ENCODE measurements at places on chromosomes 16 and 17. TPM values are rescaled to one million over a fixed set of nuclear protein-coding genes. Genes with fewer than 3 reads are reported as not detected.

- no peaks in the 10 kb centered on the region for H3K4me1 ChIP-seq
- no peak overlapping the region for H3K27ac ChIP-seq
- peaks cover 34% of the 10 kb centered on the region for H3K27me3 ChIP-seq
- H3K36me3 ChIP-seq: no peaks in the 10 kb centered on the region
- no peak for DNase-seq
- no peak overlapping the region for H3K4me3 ChIP-seq
These were observed 256.2 kb downstream of the FOXL1 start for GRCh38 chr16:86834451-86835035.

DNA sequence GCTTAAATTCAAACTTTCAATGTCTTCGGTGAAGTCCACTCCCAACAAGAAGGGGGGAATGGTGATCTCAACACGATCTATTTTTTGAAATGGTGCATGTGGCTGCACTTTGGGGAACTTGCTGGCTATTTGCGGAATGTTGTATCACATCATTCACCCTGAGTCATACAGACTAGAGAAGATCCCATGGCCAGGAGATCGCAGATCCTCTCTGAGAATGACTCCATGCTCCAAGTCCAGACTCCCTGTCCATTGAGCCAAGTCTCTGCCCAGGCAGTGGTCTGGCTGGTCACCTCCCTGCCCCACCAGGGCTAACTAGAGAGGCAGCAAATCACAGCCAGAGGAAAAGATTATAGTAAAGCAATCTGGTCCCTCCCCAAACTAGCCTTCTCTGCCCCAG is 120.6 kb downstream of the XYLT1 start:
- H3K27ac ChIP-seq: no peak overlapping the region
- no peaks in the 10 kb centered on the region for H3K4me1 ChIP-seq
- no peaks in the 10 kb centered on the region for H3K36me3 ChIP-seq
- H3K27me3 ChIP-seq: peaks cover 2% of the 10 kb centered on the region

GRCh38 chr17:82679586-82680465 is 18.7 kb downstream of the RAB40B start:
- peaks cover 4% of the 10 kb centered on the region for H3K27me3 ChIP-seq
- no peak overlapping the region for H3K27ac ChIP-seq
- no peaks in the 10 kb centered on the region for H3K4me1 ChIP-seq

- H3K4me3 ChIP-seq: no peak overlapping the region
- no peaks in the 10 kb centered on the region for H3K36me3 ChIP-seq
- peaks cover 54% of the 10 kb centered on the region for H3K27me3 ChIP-seq
- H3K4me1 ChIP-seq: peaks cover 7% of the 10 kb centered on the region
- DNase-seq: peak; percentile 37
- no peak overlapping the region for H3K27ac ChIP-seq
These were observed 5.9 kb downstream of the CA5A start for GRCh38 chr16:87930456-87930855.

- peak overlapping the region; percentile 31 for H3K4me3 ChIP-seq
- H3K27ac ChIP-seq: no peak overlapping the region
- DNase-seq: peak; percentile 51
- no peaks in the 10 kb centered on the region for H3K36me3 ChIP-seq
- peaks cover 11% of the 10 kb centered on the region for H3K4me1 ChIP-seq
- peaks cover 16% of the 10 kb centered on the region for H3K27me3 ChIP-seq
These were observed 479 bp downstream of the ITGA3 start for GRCh38 chr17:50056217-50056960.

DNA sequence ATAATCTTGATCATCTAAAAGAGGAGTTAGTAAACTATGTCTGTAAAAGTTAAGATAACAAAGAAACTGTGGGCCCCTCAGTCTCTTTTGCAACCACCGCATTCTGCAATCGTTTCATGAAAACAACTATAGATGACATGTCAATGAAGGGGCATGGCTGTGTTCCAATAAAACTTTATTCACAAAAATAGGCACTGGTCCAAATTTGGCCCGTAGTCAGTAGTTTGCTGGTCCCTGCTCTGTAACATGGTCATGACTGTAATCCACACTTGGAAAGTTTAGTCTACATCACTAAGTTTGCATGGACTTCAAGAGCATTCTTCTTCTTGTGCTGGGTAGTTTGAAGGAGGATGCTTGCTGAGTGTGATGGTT is 299.3 kb upstream of the PSMD7 start:
- H3K4me3 ChIP-seq: no peak overlapping the region
- no peak overlapping the region for H3K27ac ChIP-seq
- no peaks in the 10 kb centered on the region for H3K27me3 ChIP-seq
- no peak for DNase-seq

GRCh38 chr17:4375039-4375748 is 8.7 kb upstream of the UBE2G1 start:
- no peak overlapping the region for H3K4me3 ChIP-seq
- H3K4me1 ChIP-seq: peaks cover 4% of the 10 kb centered on the region
- no peak overlapping the region for H3K27ac ChIP-seq
- no peaks in the 10 kb centered on the region for H3K36me3 ChIP-seq

GRCh38 chr17:16361874-16362273 is 8.6 kb upstream of the CENPV start:
- H3K27me3 ChIP-seq: no peaks in the 10 kb centered on the region
- DNase-seq: no peak
- no peak overlapping the region for H3K4me3 ChIP-seq
- no peaks in the 10 kb centered on the region for H3K36me3 ChIP-seq

GRCh38 chr17:74211912-74212208 is 1.5 kb upstream of the TTYH2 start:
- no peaks in the 10 kb centered on the region for H3K27me3 ChIP-seq
- 0 out of 2 replicates have a peak overlapping the region, but pooled peaks have one; percentile 40 for H3K4me3 ChIP-seq
- H3K4me1 ChIP-seq: peaks cover 30% of the 10 kb centered on the region
- peak overlapping the region; percentile 27 for H3K27ac ChIP-seq
- H3K36me3 ChIP-seq: peaks cover 44% of the 10 kb centered on the region
- DNase-seq: no peak

GRCh38 chr17:80270836-80271235 is 10.2 kb downstream of the RNF213 start:
- peak; percentile 97 for DNase-seq
- peaks cover 11% of the 10 kb centered on the region for H3K36me3 ChIP-seq
- H3K4me3 ChIP-seq: no peak overlapping the region
- H3K27me3 ChIP-seq: no peaks in the 10 kb centered on the region
- no peak overlapping the region for H3K27ac ChIP-seq

- H3K4me3 ChIP-seq: no peak overlapping the region
- no peaks in the 10 kb centered on the region for H3K4me1 ChIP-seq
- no peaks in the 10 kb centered on the region for H3K27me3 ChIP-seq
- no peak for DNase-seq
- no peak overlapping the region for H3K27ac ChIP-seq
These were observed 130.0 kb downstream of the CYB561 start for GRCh38 chr17:63316100-63316499.

GRCh38 chr17:15914400-15915170 is 30.3 kb upstream of the ADORA2B start:
- no peak overlapping the region for H3K27ac ChIP-seq
- no peaks in the 10 kb centered on the region for H3K36me3 ChIP-seq
- no peak overlapping the region for H3K4me3 ChIP-seq
- peaks cover 4% of the 10 kb centered on the region for H3K4me1 ChIP-seq
- no peaks in the 10 kb centered on the region for H3K27me3 ChIP-seq

DNA sequence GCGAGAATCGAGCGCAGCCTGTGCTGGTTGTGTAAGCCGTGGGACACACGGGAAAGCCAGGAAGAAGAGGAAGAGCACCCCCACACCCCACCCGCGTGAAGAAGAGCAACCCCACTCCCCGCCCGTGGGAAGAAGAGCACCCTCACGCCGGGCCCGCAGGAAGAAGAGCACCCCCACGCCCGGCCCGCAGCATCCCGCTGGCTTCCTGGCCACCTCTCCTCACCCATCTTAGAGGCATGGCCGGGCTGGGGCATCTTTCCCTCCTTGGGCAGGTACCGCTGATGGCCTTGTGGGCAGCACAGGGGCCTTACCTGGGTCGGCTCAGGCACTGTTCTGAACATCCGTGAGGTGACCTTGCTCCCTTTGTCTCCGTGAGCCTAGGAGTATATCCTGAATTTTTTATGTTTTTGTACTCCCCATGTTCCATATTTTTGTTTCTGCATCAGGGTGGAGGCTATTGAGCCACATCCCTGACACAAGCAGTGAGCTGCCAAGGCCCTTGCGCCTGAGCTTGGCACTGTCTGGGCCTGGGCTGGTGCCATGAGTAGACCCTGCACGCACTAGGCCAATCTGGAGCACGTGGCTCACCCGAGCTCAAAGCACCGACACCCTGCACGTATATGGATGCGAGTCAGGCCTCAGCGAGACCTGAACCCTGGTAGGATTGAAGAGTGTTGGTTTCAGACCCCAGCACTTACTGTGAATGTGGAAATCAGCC is 71.4 kb upstream of the KCTD5 start:
- H3K4me1 ChIP-seq: no peaks in the 10 kb centered on the region
- H3K27ac ChIP-seq: no peak overlapping the region
- H3K27me3 ChIP-seq: no peaks in the 10 kb centered on the region
- no peak for DNase-seq

DNA sequence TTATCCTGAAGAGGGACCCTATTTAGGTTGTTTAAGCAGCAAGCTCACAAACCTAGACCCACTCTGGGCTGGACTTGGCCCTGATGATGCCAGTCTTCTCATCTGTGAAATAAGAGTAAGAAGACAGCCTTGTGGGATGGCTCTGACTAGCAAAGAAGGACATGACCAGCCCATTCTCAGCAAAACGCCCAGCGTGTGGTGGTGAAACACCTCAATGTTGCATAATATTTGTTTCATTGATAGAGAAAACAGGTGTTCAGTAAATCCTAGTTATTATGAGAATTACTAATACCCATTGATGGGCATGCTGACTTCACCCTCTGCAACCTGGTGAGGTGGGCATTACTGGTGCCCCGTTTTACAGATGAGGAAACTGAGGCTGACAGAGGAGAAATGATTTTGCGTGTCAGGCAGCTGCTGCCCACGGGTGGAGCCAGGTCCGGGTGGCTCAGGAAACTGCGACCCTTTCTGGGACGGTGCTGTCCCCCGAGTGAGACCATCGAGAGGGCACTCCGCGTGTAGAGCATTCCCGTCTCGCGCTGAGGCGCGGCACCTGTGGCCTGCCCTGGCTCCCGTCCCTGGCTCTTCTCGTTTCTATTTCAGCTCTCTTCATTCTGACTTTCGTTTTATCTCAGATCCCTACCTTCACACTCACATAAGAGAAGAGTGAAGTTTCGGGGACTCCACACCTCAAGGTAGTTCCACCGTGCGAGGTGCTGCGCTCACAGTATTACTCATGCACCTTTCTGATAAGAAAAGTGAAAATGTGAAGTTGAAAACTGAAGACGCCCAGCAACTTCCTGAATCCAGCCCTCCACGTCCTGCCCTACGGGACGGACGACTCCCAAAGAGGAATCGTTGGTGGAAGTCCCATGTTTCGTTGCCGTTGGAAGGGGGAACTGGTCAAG is 48.5 kb downstream of the IRF8 start:
- no peak overlapping the region for H3K4me3 ChIP-seq
- peaks cover 36% of the 10 kb centered on the region for H3K27me3 ChIP-seq
- DNase-seq: no peak

DNA sequence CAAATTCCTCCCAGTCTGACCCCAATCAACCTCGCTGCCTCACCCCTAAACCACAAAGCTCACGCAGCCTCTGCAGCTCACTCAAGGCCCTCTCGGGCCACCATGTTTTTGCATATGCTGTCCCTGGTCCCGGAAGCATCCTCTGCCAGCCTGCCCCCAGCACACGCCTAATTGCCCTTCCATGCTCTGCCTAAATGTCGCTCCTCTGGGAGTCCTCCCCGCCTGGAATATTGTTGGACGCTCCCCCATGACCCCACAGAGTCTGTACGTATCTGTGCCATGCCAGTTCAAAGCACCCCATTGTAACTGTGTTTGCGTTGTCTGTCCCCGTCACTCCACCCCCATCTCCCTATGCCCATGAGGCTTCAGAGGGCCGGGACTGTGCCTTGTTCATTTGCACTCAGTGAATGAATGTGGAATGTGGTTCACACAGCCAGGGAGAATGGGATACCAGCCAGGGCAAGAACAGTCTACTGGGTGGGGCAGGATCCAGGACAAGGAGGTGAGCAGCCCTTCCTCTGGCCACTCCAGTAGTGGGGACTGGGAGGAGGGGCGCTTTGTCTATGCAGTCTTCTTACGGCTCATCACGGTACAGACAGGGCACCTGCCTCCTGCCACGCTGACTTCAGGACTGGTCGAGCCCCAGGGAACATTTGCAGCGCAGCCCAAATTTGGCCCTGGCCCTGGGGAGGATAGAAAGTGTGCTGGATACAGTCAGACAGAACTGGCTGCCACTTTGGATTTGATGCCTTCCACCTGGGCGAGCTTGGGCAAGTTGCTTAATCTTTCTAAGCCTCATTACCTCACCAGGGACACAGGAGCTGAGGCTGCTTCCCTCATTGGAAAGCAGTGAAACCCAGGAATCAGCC is 48.5 kb downstream of the NOS2 start:
- no peak overlapping the region for H3K27ac ChIP-seq
- DNase-seq: no peak
- no peak overlapping the region for H3K4me3 ChIP-seq
- no peaks in the 10 kb centered on the region for H3K36me3 ChIP-seq
- no peaks in the 10 kb centered on the region for H3K4me1 ChIP-seq

DNA sequence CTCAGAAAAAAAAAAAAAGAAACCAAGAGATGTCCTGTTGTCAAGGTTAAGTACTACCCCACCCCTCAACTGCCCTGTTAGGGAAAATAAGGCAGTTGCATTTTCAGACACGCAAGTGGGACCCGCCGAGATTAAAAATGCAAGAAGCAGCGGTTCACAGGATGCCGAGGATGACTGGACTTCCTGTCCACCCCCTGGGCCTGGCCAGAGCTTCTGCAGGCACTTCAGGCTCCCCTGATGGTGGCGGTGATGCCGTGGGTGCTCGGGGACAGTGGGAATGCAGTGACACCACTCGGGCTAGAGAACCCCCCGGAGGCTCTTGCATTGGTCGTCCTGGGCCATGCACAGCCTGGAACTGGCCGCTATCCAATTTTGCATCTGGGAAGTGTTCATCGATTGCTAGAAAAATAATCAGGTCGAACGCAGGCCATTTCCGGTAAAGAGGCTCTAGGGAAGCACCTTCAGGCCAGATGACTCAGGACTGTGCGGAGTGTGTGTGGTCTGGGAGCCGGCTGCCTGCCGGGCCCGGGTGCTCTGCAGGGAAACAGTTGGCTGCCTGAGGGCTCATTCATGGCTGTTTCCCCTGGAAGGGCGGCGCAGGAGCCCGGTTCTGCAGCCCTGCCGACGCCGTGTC is 13.4 kb upstream of the CRISPLD2 start:
- H3K27ac ChIP-seq: peak overlapping the region; percentile 40
- peak overlapping the region; percentile 24 for H3K4me3 ChIP-seq
- H3K4me1 ChIP-seq: peaks cover 7% of the 10 kb centered on the region
- peaks cover 9% of the 10 kb centered on the region for H3K27me3 ChIP-seq

- no peak overlapping the region for H3K4me3 ChIP-seq
- peaks cover 17% of the 10 kb centered on the region for H3K4me1 ChIP-seq
- H3K27me3 ChIP-seq: no peaks in the 10 kb centered on the region
- no peak overlapping the region for H3K27ac ChIP-seq
These were observed 60.9 kb downstream of the RPTOR start for GRCh38 chr17:80605326-80606066.

- DNase-seq: peak; percentile 52
- peaks cover 17% of the 10 kb centered on the region for H3K4me1 ChIP-seq
- H3K27ac ChIP-seq: no peak within 1 kb of the TSS
- H3K4me3 ChIP-seq: peak within 1 kb of the TSS; percentile 22
- H3K36me3 ChIP-seq: no peaks in the 10 kb centered on the region
- no peaks in the 10 kb centered on the region for H3K27me3 ChIP-seq
These were observed at the start of gene SULT1A1 for GRCh38 chr16:28609631-28610594. SULT1A1 (minus strand) TSS chr16:28610044; CDS start chr16:28608855, 1,189 bp downstream.

TRIM47 gene
- 5.8 TPM for total RNA-seq

ERBB2 gene
- total RNA-seq: 5.6 TPM

SCGB1C2 gene
- total RNA-seq: not detected

HSF4 gene
- 25.2 TPM for total RNA-seq

DCUN1D3 gene
- 3.8 TPM for total RNA-seq

RMI2 gene
- total RNA-seq: 38.8 TPM

PSKH1 gene
- total RNA-seq: 20.9 TPM

CTRB1 gene
- total RNA-seq: 5.3 TPM

SSTR5 gene
- not detected for total RNA-seq

NUP93 gene
- total RNA-seq: 156 TPM

NARF gene
- total RNA-seq: 273 TPM

CCL7 gene
- total RNA-seq: not detected

Data from K562 (cell line).